ENCODE measurements at places on chromosomes 5 and 9.
A peak's percentile ranks its signal among the peaks of the same experiment; 100 is the strongest.

DNA sequence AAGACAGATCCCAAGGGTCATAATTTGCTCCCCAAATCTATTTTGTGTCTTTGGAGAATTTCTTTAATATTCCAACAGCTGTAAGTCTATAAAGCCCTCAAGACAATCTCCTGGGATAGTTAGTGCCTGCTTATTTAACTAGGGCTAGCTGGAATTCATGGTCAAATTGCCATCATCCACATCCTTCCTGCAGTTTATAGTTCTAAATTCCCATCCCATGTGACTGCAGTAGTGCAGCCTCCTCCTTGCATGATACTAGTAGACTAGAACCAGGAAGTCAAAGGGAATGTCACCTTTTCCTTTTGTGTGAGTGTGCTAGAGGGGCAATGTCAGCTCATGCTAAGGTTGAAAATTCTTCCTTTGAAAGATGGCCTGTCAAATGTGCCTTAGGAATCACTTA is 214.8 kb upstream of the PIK3R1 start:
- DNase-seq = no peak

GRCh38 chr9:136640171-136641111 is 22.3 kb upstream of the EGFL7 start:
- no peak for DNase-seq

- no peak for DNase-seq
Observed at GRCh38 chr5:135116160-135116561, 82.1 kb upstream of the PITX1 start.

- DNase-seq = no peak
Observed at GRCh38 chr5:56476487-56476856, 243.3 kb upstream of the ANKRD55 start.

- DNase-seq = no peak
Observed at GRCh38 chr5:91188755-91189154, 194.4 kb downstream of the ARRDC3 start.

GRCh38 chr5:31427724-31428309 is 104.1 kb downstream of the DROSHA start:
- DNase-seq = no peak

DNA sequence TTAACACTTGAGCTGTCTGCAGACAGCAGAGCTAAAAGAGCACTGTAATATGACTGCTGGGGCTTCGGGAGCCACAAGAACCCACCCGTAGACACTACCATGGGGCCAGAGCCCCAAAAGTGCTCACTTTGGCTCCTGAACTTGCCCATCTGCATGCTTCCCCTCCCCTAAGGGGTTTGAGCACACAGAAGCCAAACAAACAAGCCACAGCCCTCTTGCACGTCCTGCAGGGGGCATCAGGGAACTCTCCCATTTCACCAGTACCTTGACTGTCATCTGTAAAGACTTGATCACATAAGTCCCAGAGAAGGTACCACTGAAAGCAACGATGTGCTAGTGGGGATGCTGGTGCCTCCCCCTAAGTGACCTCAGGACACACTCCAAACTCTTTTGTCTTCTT is 681.8 kb downstream of the SEMA5A start:
- DNase-seq = peak; percentile 62

DNA sequence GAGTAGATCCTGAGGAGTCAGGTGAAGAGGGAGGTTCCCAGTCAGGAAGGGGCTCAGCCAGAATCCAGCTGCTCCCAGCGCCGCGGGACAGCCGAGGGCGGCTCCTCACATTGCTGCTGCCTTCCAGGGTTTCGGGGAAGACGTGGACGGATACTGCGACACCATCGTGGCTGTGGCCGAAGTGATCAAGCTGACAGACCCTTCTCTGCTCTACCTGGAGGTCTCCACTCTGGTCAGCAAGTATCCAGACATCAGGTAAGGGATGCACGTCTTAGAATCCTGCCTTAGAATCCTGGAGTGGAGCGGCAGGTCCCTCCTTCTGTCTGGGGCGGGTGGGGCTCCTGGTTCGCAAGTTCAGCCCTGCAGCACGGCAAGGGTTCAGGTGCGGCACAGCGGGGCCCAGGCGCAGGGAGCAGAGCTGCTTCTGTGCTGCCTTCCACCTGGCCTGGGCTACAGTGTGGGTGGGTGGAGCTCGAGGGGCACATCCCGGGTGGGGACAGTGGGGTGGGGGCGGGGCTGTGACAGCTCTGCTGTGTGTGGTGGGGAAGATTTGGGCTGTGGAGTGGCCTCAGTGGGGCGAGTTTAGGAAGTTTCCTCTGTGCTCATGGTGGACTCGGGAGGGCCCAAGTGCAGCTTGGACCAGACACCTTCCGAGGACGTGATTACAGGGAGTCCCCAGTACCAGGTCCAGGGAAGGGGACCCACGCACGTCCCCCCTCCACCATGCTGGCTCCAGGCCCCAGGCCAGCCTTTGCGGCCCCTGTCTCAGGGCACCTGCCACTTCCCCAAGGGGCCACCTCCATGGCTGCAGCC is 22.8 kb downstream of the EXOC3 start:
- DNase-seq = no peak

- no peak for DNase-seq
Observed at GRCh38 chr9:90890146-90890810, 88.7 kb downstream of the SYK start.

DNA sequence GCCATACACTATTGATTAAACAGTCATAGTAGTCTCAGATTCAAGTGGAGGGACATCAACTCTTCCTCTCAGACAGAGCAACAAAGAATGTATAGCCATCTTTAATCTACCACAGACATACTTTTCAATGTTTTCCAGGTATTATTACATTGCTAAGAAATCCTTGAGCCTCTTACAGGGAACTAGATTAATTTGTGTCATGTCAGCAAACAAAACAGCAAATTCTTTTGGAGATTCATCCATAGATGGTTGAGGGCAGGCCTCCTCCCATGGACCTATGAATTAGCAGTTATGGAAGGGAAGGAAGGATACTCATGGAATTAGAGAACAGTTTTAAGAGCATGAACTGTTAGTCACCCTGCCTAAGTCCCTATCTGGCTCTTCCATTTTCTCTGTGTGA is 47.8 kb upstream of the ARRDC3 start:
- no peak for DNase-seq

GRCh38 chr5:172153695-172154094 is 34.3 kb downstream of the STK10 start:
- DNase-seq = no peak

GRCh38 chr5:95916687-95917085 is 45.0 kb downstream of the ELL2 start:
- no peak for DNase-seq

DNA sequence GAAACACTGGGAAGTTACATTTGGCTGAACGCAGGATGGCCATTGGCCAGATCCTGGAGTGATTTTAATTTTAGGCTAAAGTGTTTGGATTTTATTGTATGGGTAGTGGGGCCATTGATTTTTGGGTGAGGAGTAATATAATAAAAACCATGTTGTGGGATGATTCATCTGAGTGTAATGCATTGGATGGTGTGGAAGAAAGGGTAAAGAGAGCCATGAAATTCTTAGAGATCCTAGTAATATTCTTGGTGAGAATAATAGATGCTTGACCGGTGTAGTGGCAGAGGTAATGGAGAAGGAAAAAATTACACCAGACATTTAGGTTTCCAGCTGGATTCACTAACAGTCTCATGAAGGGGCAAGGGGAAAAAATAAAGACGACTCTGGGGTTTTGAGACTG is 158.1 kb downstream of the NPR3 start:
- DNase-seq = peak; percentile 78

All from HCEC 1CT (cell line).